Activated CD4-positive, CD25-positive, alpha-beta regulatory T cell (primary cell): ENCODE measurements at places on chromosomes 13 and 19.

DNA sequence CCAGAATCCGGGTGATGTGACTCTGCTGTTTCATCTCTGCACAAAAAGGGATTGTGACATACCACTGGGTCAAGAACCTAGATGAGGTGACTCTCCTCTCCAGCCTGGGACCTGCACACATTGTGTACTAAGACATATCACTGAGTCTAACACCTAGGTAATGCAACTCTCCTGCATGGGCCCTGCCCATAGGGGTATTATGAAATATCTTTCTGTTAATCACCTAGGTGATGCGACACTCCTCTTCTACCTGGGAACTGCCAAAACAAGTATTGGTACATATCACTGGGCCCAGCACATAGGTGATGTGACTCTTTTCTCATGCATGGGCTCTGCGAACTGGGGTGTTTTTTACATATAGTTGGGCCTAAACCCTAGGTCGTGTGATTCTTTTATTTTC is 35.5 kb upstream of the ZNF254 start:
- no peak for DNase-seq

DNA sequence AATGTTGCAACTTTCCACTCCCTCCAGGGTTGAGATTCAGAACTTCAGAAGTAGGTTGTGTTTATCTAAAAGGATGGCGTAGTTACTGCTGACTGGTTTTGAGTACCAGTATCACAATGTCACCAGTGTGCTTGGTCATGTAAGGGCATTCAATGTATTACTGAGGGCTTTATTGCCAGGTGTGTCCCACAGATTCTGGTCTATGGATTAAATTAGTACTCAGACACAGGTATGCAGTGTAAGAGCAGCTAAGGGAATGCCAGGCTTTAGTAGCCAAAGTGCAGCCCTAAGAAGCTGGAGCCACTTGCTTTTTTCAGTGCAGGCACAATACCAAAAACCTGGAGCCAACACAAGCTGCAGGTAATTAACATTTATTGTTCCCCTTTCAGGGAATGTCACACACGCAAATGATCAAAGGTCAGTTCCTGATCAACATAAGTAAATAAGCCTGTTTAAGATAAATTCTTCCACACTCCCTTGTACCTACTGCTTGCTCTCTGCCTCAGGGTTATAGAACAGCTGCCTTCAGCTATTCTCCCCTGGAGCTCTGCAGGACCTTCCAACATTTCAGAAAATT is 130.1 kb upstream of the ZNF91 start:
- DNase-seq = no peak

DNA sequence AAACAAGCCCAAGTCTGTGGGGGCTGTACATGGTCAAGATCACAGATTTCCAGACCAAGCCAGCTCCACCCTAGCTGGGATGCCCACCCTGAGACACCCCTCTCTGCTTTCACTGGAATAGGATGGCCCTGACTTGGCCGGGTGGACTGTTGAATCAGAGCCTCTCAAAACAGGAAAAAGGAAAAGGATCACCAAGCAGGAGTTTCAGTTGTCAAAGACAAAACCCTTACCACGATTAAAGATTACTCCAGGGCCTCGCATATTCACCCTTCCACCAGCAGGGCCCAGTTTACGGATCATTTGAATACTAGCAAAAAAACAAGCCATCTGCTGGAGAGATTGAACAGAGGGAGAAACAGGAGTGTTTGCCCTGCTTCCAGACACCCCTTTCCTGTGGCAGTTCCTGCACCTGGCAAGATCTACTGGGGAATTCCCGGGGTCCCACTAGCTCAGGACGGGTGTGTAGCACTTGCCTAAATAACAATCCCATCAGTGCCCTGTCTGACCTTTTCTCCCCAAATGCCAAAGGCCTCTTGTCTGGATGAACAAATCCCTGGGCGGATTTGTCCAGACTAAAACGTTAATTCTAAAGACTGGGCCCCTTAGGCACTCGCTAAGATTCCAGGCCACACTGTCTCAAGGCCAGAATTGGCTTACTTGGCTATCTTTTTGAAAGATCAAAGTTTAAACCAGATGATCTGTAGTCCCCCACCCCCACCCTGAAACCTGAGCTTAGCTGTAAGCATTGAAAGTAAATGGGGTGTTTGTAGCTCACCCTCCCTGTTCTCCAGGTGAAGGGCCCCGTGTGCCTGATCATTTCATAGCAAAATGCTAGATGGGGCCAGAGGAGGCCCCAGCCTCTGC is 38.4 kb downstream of the ACTN4 start:
- no peak for DNase-seq

DNA sequence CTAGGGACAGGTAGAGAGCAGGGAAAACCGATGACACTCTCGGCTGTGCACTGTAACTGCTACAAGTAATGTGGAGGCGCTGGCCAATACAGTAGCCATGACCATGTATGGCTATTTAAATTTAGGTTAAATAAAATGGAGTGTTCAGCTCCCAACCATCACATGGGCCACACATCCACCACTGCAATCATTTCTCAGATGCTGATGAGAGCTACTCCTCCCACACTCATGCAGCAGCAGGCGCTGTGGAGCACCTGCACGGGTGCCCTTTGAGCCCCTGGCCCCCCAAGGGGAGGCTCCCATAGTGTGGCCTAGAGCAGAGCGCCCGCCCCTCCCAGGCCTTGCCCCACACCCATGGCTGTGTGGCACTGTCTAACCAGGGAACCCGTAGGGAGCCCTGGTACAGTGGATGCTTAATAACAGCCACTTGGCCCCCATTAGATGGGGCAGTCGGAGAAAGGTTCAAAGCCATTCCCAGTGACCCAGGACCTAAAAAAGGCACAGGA is 6.0 kb downstream of the ACP4 start:
- DNase-seq = no peak

DNA sequence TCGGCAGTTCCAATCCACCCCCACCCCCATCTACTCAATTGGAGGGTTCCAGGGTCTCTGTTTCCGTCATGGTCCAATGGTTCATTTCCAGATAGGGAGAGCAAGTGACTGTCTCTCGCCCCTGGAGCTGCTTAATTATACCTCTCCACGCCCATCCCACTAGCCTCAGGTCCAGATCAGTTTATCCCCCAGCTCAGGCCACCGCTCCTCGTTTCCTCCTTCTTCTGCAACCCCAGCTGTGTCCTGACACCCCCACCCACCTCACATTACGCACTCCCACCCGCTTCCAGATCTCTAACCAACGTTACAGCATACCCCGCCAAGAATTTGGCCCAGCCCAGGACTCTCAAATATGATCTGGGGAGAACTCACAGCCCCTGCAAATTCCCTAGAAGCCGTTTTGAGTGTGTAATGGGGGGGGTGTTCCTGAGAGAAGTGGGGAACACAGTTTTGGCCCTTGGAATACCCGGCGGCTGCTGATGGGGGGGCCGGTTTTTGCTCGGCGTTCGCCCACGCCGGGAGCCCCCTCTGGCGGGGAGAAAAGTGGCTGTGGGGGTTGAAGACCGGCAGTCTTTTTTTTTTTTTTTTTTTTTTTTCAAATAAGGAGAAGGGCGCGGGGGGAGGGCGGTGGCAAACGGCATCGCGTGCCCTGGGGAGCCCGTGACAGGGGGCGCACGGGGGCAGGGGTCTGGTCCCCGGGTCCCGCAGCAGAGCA is 1.7 kb upstream of the PDE4A start:
- DNase-seq = no peak

DNA sequence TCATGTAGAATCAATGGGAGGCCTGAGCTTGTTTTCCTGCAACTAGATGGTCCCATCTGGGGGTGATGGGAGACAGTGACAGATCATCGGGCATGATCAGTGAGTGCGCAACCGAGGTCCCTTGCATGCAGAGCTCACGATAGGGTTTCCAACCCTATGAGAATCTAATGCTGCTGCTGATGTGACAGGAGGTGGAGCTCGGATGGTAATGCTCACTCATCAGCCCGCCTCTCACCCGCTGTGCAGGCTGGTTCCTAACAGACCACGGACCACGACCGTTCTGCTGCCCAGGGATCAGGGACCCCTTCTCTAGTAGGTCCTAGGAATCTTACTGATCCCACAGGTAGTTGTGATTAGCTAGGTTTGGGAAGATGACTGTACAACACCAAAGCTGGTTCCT is 23.5 kb upstream of the GARRE1 start:
- no peak for DNase-seq

DNA sequence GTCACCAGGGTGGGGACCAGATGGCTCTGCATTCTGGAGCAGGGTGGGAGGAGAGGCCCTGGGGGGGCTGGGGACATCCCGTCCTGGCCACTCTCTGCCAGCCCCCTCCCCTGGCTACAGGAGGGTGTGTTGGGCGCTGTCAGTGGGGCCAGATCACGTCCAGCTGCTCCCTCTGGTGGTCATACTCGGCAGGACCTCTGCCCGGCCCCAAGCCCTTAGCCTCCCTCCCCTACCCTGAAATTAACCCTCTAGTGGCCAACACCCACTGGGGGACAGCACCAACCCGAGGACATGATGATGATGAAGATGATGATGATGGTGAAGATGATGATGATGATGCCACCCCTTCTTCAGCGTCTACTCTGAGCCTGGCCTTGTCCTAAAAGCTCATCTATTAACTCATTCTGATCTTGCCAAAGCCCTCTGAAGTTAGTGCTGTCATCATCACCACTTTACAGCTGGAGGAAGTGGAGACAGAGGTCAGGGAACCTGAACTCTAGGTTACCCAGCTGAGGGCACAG is 590 bp upstream of the LGI4 start:
- DNase-seq = peak; percentile 37

DNA sequence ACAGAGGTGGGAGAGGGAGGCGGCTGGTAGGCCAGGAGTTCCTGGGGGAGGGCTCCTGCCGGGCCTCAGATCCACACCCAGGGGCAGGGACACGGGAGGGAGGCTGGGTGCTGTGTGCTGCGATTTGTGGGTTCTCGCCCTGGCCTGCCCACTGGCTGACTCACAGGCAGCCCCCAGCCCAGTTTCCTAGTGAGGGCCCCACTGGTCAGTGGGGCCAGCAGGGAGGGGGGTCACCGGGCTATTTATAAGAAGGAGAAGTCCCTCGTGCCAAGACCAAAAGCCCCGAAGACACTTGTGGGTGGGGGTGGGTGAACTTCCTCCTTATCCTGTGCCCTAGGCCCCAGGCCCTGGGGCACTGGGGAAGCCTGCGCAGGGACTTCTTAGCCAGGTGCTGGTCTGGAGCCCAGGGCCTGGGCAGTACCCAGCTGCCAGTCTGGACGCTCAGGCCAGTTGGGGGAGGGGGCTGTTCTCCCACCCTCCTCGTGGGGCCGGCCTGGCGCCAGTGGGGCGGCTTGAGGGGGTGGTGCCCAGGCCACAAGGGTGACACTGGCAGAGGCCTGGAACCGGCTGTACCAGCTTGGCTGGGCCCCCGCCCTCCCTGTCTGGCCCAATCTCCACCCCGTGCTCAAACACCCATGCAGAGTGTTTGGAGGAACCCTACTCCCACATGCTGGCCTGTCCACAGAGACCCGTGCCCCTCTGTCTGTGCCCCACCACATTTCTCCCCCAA is 5.0 kb upstream of the JUNB start:
- DNase-seq = no peak

- no peak for DNase-seq
These were observed 7.5 kb upstream of the ARRDC2 start for GRCh38 chr19:18000480-18000914.

- no peak for DNase-seq
These were observed 1145.1 kb downstream of the UQCRFS1 start for GRCh38 chr19:28067882-28068281.

DNA sequence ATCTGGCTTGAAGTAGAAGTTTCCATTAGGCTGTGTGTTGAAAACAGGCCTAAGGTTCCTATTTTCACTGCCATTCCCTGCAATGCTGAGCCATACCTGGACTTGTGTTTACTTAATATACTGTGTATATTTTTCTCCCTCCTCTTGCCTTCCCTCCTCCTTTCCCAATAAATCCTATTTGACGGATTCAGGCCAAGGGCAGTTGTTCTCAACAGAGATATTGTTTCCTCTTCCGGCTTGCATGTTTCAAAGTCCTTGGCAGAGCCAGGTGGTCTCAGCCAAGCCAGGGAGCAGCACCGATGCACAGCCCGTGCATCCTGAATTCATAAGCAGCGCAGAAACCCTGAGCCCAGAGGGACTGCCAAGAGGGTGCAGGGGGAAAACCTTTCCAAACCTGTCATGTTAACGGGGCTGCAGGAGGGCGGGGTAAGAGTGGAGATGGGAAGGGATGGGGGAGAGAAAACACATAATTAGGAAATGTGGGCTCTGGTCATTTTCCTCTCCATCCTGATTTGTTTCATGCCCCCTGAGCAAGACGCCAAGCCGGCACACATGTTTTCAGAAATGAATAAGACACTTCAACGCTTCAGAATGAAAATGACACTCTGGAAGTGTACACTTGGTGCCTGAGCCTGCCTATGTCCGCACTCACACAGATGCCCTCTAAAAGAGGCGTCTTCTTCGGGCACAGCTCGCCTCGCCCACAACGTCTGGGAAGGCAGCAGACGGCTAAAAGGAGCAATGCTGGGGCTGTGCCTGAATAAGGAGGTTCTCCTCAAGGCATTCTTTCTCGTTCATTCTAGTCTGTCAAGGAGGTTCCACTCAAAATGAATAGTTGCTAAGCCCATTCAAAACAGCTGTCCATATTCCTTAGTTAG is 149.3 kb upstream of the UBL3 start:
- no peak for DNase-seq

GRCh38 chr13:29503041-29503837 is 92.2 kb downstream of the SLC7A1 start:
- DNase-seq = no peak

DNA sequence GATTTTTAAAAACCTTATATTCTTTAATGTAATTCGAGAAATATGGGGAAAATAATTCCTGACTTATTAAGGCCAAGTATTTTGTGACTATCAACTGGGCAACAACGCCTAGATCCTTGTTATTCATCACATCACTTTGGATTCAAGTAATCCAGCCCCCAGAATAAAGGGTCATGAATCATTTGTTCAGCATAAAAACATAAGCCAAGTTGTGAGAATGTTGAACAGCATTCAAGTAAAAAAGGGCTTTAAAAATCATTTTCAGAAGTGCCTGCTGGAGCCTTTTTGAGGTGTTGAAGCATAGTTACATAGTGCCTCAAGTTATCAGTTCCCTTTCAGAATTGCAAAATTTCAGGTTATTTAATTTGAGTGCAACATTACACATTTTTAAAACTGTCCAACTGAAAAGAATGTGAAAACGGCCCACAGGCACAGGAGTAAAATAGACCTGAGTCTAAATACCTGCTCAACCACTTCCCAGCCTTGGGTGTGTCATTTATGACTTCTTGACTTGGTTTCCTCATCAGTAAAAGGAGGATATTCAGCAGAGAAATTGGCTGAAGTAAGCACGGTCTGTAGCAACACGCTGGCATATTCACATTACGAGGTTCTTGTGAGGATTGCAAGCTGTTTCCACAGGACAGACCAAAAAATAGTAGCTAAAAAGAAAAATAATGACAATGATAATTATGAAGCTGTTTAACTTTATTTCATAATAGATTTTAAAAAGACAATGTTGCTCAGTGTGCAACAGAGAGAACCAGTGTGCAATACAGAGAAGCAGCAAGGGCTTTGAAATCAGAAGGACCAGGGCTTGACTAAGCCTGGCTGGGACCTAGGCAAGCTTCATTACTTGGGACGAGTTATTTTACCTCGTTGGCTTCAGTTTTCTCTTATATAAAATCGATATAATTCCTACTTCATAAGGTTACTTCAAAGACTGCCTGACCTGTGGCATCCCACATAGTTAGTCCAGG is 56.6 kb downstream of the MBNL2 start:
- no peak for DNase-seq
